Gastrocnemius medialis (tissue), 4 donors: ENCODE measurements at places on chromosomes 4 and X.

DNA sequence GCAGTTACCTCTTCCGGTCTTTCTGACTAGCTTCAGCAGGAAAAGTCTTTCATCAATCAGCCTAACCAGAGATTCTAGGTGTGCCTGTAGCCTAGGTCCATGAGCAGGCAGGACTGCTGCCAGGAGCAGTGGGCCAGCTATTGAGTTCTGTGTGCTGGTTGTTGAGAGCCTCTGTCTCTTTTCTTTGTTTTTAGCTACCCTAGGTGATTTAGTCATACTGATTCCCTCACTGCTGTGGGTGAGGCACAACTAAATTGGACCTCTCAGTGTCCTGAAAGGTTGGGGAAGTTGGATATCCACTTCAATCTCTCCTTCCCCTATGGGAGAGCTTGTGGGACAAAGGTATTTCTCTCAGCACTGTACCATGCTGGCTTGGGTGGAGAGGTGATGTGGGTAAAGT is 354.9 kb downstream of the GPAT3 start:
- no peak for DNase-seq

DNA sequence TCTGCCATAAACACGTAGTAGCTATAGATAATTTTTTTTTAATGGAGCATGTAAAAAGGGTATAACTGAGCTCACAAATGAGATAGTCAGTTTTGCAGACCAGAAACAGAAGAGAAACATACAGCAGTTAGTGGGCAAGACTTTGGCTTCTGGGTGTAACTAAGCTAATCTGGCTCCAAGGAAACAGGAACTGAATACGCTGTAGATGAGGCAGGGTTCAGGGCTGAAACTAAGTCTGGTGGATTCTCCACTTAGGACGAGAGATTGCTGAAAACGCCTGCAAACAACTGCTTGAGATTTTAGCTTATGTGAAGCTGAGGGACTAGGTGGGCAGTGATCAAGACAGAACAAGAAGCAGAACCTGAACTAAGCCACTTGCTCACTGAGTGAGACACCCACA is 91.7 kb downstream of the SMIM20 start:
- DNase-seq, result no peak

GRCh38 chrX:116409219-116409618 is 27.2 kb upstream of the SLC6A14 start:
- DNase-seq, result no peak

DNA sequence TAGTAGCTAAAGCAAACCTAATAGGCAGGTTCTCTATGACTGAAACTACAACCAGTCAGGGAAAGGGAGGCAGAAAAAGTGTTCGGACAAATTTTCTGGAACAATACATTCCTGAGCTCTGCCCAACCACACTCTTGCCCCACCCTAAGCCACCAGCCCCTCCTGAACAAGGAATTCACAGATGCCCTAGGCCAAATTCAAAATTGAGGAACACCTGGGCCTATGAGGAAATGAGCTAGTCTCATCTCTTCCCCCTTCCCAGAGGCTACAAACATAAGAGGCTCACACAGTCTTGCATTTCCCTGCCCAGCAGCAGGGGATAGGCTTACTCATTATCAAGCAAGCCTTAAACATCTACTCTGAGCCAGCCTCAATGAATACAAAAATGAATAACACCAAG is 284.7 kb downstream of the ZNF674 start:
- no peak for DNase-seq

GRCh38 chr4:111434586-111434985 is 710.7 kb upstream of the FAM241A start:
- no peak for DNase-seq

DNA sequence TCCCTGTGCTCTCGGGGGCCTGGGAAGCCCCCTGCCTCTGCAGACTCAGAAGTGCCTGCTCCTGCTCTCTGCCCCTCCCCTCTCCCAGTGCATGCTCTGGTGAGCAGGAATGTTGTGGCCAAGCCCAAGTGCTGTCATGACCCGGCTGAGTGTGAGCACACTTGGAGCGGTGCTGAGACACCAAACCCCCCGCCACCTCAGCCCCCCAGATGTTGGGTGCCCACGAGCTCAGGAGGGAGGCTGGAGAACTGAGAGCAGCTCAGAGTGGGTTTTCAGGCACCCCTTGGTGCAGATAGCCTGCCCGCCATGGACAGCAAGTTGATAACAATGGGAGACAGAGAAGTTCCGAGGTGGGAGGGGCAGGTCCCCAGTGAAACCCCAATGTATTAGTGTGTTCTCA is 477.4 kb downstream of the ACTRT1 start:
- no peak for DNase-seq

- DNase-seq, result no peak
Observed at GRCh38 chr4:15953625-15954024, 9.3 kb downstream of the FGFBP2 start.

DNA sequence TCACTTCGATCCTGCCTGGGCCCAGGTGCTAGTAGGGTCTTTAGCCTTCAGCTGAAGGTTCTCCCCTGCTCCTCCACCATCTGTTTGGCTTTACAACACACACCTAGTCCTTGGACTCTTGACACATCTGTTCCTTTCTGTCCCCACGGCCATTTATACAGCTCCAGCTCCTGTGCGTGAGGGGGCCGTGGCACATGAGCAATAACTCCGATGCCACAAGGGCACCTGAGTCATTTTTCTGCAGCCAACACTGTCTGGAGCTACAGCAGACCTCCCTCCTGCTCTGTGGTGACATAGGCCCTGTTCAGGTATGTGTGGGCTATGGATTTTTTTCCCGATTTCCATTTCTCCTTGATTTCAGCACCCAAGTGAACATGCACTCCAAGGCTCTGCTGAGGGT is 44.7 kb upstream of the BCOR start:
- no peak for DNase-seq

DNA sequence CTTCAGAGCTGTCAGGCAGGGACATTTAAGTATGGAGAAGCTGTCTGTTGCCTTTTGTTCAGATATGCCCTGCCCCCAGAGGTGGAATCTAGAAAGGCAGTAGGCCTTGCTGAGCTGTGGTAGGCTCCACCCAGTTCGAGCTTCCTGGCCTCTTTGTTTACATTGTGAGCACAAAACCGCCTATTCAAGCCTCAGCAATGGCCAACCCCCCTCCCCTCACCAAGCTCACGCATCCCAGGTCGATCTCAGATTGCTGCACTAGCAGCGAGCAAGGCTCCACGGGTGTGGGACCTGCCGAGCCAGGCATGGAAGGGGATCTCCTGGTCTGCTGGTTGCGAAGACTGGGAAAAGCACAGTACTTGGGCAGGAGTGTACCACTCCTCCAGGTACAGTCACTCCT is 59.3 kb downstream of the ZNF674 start:
- no peak for DNase-seq

DNA sequence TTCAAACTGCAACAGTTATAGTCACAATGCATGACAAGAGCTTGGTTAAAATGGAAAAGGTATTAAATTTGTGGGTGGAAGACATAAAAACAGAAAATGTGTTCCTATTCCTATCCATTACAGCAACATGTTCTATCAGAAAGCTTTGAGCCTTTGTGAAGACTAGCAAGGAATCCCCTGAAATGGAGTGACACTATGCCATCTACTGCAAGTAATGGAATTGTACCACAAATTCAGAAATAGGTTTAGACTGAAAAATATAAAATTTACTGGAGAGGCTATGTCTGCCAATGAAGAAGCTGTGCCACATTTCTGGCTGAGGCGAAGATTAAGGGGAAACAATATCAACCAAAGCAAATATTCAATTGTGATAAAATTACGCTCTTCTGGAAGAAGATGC is 247.9 kb downstream of the ADAM29 start:
- no peak for DNase-seq

GRCh38 chr4:152348670-152349069 is 187.2 kb downstream of the FBXW7 start:
- DNase-seq, result no peak

- DNase-seq, result no peak
Observed at GRCh38 chr4:2947926-2948325, 15.3 kb downstream of the NOP14 start.

DNA sequence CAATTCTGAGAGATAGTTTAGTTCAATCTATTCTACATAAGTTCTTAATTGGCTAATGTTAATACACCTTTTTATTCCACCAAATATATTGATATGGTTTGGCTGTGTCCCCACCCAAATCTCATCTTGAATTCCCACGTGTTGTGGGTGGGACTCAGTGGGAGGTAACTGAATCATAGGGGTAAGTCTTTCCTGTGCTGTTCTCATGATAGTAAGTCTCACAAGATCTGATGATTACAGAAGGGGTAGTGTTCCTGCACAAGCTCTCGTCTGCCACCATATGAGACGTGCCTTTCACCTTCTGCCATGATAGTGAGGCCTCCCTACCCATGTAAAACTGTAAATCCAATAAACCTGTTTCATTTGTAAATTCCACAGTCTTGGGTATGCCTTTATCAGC is 11.3 kb downstream of the PPA2 start:
- no peak for DNase-seq

DNA sequence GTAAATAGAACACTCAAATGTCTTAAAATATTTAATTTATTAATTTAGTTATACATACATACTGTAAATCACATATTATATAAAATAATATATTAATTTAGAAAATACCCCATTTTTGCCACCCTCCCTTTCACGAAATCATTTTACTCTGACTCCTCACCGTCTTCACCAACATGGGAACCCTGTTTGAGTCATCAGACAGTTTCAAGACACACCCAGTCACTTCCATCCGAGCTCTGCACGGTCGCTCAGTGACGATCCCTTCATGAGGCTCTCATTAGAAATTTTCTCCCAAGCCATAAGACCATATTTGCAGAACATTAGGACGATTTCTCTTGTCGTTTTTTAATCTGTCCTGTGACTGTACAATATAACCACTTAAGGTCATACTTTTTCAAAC is 14.5 kb downstream of the ZNF275 start:
- no peak for DNase-seq

DNA sequence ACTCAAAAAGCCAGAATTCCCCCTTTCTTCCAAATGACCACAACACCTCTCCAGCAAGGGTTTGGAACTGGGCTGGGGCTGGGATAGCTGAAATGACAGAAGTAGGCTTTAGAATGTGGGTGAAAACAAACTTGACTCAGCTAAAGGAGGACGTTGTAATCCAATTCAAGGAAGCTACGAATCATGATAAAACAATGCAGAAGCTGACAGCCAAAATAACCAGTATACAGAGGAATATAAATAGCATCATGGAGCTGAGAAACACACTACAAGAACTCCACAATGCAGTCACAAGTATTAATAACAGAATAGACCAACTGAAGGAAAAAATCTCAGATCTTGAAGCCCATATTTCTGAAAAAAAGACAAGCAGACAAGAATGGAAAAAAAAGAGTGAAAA is 95.8 kb upstream of the TET2 start:
- DNase-seq, result no peak

- DNase-seq, result no peak
Observed at GRCh38 chr4:38162240-38162784, 202.1 kb downstream of the PTTG2 start.

- DNase-seq, result no peak
Observed at GRCh38 chr4:74623041-74623440, 171.3 kb downstream of the BTC start.

GRCh38 chrX:153732401-153732800 is 7.7 kb downstream of the ABCD1 start:
- DNase-seq, result no peak

DNA sequence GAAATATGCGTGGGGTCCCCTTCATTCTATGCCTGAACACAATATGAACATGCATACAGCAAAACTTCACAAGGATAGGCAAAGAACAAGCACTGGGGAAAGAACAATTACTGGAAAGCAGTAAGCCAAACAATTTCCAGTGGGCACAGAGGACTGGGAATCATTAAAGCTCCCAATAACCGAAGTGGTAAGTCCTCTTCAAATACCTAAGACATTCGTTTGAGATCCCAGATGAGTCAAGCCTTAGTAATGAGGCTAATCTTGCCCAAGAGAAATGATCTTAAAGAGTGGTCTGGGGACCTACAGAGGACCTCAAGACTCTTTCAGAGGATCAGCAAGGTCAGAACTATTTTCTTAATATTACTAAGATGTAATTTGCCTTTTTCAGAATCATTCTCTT is 28.6 kb downstream of the ANAPC10 start:
- no peak for DNase-seq

DNA sequence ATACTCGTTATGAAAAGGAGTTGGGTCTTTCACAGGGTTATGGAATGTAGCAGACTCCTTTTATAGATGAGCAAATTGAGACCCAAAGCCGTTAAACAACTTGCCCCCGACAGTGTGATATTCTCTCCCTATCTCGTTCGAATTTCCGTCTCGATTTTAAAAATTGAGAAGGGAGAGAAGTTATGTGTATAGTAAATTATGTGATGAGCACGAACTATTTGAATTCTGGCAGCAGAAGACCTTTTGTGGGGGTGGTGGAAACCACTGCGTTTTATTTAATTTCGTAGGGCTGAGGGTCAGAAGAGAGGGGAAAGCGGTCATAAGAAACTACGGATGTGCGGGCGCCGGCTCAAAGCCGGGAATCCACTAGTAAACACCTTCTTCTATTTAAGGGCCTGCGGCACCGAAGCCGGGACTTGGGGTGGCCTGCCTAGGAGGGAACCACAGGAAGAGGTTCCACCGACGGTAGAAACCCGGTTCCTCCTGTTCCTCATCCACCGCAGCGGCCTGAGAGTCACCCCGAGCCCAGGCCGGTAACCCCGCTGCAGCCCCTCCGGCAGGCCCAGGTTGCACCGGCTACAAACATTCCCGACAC is 1.5 kb upstream of the DDX3X start:
- DNase-seq, result no peak

DNA sequence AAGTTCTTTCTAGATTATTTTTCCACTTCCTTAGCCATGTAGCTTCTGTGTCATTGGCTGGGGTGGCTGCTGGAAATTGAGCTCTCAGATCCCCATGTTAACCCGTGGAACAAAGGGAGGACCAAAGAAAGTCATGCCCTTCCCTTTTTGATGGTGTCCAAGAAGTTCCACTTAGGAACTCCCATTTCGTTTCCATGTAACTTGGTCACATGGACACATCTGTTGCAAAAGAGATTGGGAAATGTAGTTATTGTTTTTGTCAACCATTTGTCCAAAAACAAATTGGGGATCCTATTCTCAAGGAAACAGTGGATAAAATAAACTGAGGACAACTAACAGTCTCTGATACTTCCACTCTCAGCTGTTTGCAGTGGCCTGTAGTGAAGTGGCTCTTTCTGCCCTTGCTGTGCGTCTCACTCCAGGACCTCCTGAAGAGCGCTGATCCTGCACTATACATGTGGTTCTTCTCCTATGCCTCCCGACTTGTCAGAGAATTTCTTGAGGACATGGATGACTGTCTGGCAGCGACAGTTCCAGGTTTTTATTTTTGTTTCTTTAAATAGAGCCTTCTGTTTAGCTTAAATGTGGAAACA is 125.3 kb upstream of the LNX1 start:
- DNase-seq, result no peak

DNA sequence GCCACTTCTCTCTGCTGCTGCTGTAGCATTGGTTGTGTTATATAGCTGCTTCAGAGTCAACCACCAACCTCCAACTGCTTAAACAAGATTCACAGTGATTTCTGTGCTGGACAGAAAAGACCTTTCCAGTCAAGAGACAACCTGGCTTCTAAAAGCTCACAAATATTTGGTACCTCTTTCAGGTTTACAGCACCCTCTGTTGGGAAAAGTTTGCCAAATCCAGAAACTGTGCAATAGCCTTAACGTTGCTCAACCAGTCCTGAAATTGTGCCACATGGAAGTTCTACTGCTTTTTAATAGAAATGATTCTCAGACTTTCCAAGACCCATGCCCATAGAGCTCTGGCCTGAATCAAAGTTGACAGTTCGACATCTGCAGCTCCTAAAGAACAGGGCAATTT is 842.1 kb upstream of the HTR2C start:
- DNase-seq, result no peak
